Activated T-cell treated with anti-CD3 and anti-CD28 coated beads, Interleukin-2, amount 50 U/mL, for 1 hour (primary cell): ENCODE measurements at places on chromosomes 7 and 10.

DNA sequence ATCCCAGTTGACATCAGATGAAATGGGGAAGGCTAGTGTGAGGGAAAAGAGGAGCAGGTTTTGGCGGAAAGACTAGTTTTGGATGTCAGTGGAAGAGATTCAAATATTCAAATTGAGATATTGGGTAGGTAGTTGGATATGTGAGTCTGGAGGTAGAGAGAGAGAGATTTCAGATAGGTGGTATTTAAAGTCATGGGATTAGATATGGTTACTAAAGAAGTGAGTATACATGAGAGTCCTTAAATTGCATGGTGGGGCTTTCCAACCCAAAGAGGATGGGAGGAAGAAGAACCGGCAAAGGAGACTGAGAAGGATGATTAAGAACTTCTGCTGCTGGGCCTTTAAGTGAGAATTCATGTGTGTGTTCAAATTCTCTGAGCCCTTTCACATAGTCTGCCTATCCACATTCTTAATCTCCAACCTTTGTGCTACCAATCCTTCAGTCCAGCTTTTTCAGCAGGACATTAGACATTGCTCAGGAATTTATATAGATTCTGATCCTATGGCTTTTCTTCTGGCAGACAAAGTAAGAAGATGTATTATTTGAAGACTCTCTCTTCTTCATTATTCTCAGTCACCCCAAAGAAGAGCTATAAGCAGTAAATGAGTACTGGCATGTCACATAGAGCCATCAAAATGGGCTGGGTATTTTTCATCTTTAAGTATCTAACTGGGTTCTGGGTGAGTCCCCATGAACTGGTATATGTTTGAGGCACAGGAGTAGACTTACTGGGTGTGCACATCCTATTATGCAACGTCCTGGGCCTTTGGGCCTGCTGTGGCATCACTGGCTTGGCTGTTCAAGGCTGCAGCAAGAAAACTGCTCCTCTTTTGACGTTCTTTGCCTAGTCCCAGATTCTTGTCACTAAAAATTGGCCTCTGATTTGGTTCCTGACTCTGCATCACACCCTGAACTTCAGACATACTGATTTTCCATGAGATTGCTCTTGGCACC is 33.6 kb downstream of the ST7 start:
- no peak for DNase-seq

GRCh38 chr7:103987451-103987850 is 2.0 kb downstream of the RELN start:
- DNase-seq, result no peak

GRCh38 chr10:74746813-74747212 is 79.6 kb upstream of the KAT6B start:
- no peak for DNase-seq

- DNase-seq, result no peak
Measured at GRCh38 chr10:120313715-120314114, 143.3 kb upstream of the PLPP4 start.

GRCh38 chr10:86361156-86362128 is 5.2 kb downstream of the GRID1 start:
- DNase-seq, result no peak

DNA sequence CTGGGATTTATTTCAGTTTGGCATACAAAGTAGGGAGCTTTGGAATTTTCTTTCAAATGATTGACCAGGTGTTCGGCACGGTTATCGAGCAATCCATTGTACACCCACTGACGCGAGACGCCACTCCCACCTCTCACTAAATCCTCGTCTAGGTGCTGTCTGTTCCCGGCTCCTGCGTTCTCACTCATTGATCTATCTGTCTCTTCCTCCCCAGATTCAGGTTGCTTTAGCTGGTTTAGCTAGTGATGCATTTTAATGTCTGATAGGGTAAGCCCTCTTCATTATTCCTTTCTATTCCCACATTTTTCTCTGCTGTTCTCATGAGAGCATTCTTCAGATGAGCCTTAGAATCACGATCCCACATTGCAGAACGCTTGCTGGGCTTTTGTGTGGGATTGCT is 91.7 kb downstream of the ELFN1 start:
- DNase-seq, result no peak

DNA sequence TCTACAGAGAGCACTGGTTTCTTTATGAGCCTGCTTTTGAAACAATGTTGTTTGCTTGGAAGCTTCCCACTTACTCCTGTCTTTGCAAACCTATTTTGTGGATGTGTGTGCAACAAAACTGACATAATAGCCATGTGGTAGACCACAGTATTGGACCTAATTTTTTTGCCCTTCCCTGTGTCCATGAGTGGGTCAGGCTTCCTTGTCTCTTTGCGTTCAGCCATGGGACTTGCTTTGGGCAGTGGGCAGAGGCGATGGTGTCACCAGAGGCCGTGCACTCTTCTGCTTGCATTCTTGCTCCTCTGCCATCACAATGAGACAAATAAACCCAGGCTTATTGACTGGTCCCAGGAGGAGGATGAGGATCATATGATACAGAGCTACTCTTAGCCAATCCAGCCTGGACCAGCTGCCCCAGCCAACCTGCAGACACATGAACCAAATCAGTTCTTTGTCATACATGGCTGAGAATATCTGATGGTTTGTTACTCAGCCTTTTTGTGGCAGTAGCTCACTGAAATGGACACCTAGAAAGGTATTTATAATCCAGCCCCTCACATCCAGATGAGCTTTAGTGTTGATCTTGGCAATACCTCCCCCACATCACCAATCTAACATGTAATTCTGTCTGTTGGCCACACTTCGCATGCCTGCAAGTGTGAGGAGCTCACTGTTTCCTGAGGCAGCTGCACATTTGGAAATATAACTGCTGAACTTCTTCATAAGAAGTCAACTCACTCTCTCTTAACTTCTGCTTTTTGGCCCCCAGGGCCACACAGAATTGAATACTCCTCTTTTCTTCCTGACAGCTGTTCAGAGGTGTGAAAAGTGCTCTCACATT is 427.8 kb upstream of the ZMIZ1 start:
- DNase-seq, result no peak

DNA sequence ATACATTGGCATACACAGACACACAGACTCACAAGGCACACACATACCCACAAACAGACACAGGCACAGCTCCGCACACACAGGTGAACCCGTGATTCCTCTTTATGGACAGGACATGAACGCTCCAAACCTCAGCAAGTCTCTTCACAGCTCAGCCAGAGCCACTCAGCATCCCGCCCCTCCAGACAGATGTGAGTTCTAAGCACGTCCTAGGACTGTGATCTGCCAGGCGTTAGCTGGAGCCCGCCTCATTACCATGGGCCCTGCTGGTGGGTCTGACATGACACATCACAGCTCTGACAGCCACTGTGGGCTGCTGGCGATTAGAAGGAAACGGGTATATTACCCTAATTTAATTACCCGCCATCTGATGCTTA is 176.7 kb upstream of the PPP2R2D start:
- DNase-seq, result no peak

- DNase-seq, result no peak
Measured at GRCh38 chr10:75165684-75166622, 44.6 kb upstream of the VDAC2 start.

GRCh38 chr7:112965506-112965905 is 121.1 kb downstream of the GPR85 start:
- DNase-seq, result no peak

- DNase-seq, result no peak
Measured at GRCh38 chr7:94049615-94050014, 45.5 kb upstream of the BET1 start.

- no peak for DNase-seq
Measured at GRCh38 chr7:17472518-17472917, 174.1 kb downstream of the AHR start.

DNA sequence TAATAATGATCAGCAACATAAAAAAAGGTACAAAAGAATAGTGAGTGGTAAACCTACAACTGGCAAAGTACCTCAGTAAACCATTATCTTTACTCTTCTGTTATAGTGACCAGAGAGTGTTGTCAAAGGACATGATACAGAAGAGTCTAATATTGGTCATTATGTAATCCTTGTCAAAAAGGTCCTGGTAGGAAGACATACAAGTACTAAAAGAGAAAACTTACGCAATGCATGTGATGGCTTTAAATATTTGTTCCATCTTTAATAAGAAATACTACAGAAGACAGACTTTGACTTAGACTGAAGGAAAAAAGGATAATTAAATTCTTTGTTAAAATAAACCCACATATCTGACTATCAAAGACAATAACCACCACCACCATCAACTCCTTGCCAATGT is 6.5 kb downstream of the DOCK4 start:
- no peak for DNase-seq

GRCh38 chr10:22315455-22316285 is 518 bp upstream of the COMMD3 start:
- no peak for DNase-seq

DNA sequence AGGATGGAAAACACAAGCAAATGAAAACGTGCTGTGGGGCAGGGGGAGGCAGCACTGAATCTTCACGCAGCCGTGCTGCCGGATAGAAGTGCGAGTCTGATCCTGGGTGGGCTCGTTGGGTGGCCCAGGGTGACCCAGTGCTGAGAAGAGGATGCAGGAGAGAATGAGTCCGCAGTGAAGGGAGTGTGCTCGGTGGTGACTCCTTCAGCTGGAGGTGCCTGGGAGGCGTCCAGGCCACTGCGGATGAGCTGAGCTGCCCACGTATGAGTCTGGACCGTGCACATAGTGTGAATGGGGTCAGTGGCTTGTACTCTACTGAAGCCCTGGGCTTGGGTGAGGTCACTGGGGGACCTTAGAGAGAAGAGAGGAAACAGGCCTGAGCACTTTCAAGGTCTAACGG is 190.0 kb upstream of the MGMT start:
- DNase-seq, result no peak

- no peak for DNase-seq
Measured at GRCh38 chr7:36617408-36617807, 106.9 kb downstream of the AOAH start.

GRCh38 chr7:75010036-75010435 is 45.5 kb downstream of the CASTOR2 start:
- DNase-seq, result no peak
